ENCODE measurements at places on chromosomes 3 and 15. TPM values are rescaled to one million over a fixed set of nuclear protein-coding genes. Genes with fewer than 3 reads are reported as not detected.

DNA sequence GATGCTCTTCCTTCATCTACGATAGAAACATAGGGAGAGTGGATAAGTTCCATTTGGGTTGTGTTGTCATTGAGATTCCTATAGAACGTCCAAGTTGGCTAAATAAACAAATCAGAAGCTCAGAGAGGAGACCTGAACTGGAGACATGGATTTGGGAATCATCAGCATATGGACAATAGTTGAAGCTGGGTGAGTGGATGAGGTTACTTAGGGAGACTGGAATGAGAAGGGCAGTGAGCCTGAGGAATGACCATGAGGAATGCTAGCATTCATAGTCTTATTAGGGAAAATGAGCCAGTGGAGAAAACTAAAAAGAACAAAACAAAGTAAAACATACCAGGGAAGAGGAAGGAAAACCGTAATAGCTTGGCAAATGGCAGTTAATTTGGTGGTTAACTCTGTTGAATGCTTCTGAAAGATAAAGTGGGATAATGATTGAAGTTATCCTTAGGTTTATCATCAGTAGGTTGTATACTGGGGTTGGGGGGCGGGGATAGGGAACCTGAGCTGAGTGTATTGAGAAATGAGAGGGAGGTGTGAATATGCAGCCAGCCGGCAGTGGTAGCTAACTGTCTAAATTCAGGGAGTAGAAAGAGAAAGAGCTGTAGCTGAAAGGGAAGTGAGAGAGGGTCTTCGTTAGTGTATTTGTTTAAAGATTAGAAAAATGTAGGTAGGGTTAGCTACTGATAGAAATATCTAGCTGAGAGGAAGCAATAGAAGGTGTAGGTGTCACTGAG lies 74.6 kb downstream of the ARHGEF26 start:
- no peak for DNase-seq

DNA sequence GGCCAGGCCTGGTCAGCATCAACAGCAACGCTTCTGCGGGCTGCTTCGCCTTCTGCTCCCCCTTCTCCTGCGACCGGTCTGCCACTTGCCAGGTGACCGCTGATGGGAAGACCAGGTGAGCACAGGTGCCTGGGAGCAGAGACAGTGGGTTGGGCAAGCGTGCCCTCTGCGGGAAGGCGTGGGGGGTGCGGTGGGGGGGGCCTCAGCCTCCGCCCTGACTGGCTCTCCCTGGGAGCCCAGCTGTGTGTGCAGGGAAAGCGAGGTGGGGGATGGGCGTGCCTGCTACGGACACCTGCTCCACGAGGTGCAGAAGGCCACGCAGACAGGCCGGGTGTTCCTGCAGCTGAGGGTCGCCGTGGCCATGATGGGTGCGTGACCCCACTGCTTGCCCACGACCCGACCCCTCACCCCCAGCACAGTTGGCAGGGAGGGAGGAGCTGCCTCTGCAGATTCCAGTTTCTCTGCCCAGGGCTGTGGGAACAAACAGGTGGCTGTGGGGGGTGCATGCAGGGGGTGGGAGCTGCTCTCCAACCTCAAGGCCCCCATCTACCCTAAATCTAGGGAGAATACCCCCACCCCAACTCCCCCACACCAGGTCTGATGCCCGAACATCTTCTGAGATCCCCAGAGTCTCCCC lies 8.8 kb downstream of the STAB1 start:
- DNase-seq = no peak

DNA sequence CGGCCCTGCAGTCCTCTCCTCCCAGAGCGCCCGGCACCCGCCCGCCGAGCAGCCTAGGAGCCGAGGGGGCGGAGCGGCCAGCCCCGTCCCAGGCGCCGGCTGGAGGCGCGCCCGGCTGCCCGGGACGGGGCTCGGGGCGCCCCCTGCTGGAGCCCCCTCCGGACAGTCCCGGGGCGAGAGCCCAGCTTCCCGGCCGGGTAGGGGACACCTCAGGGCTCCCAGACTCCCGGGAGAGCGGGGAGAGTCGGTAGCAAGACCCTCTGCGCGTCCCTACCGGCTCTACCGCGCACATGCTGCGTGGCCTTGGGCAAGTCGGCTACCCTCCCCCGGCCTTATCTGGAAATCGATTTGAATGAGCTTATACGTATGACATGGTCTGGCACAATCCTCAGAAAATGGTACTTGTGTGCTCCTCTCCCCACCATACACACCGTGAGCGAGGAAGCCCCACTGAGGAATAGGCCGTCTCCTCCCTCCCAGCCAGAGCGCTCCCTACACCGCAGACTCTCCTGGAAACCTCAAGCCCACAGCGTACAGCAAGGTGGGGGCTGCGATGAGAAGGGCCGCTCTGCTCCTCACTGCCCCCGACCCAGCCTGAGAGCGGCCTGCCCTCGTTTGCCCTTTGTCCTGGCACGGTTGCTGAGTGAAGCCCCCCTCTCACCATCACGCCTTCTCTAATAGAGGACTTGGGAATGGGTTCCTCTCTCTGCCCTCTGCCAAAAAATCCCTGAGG lies at the start of gene DAPK2:
Gene DAPK2, minus strand, starts transcription at position 65 of the 733 bp plus-strand sequence. CDS start 6,224 bp downstream, outside the sequence.
- DNase-seq = no peak

- DNase-seq = no peak
These were observed 463.0 kb downstream of the EPHA3 start for GRCh38 chr3:89570465-89570864.

CSPG4 gene
- total RNA-seq = 1.5 TPM

- no peak for DNase-seq
These were observed 51.7 kb downstream of the GOLIM4 start for GRCh38 chr3:168044049-168044448.

CD86 gene
- total RNA-seq = 13.8 TPM

LRTM1 gene
- total RNA-seq = 0.47 TPM

DNA sequence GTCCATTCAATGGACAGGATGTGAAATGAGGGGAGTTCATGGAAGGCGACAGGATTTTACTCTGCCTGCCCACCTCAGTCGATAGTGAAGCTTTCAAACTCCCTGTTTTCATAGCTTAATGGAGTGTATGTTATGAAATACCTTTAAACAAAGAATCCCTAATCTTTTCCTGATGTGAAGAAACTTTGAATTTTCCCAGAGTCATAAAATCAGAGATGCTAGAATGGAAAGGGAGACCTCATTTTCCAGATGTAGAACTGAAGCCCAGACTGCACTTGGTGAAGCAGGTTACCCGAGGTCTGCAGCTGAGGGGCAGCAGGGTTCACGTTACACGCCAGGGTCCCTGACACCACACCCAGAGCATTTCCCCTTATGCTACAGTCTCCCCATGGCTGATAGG lies 34.7 kb upstream of the LACTB start:
- no peak for DNase-seq

ATP13A5 gene
- 0.05 TPM for total RNA-seq

GRCh38 chr3:31203960-31204795 lies 309.7 kb upstream of the GADL1 start:
- no peak for DNase-seq

DNA sequence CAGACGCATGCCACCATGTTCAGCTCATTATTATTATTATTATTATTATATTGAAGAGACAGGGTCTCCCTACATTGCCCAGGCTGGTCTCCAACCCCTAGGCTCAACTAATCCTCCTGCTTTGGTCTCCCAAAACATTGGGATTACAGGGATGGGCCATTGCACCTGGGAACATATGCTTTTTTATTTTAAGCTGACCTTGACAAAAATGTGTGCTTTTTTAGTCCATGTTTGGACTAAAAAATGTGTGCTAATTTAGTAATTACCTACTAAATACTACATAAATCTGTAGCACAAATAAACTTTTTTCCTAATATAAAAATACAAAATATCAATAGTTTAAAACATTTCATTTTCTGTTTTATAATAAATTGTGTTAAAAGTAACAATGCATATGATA lies 693.2 kb downstream of the ROBO1 start:
- DNase-seq = no peak

KIAA1143 gene
- 34.6 TPM for total RNA-seq

NR2F2 gene
- total RNA-seq = 2.0 TPM

SOX14 gene
- 0.09 TPM for total RNA-seq

LRRC31 gene
- total RNA-seq = 0.09 TPM

GRCh38 chr3:51710631-51711351 lies 3.9 kb downstream of the GRM2 start:
- no peak for DNase-seq

TIGIT gene
- total RNA-seq = 5.8 TPM

DNA sequence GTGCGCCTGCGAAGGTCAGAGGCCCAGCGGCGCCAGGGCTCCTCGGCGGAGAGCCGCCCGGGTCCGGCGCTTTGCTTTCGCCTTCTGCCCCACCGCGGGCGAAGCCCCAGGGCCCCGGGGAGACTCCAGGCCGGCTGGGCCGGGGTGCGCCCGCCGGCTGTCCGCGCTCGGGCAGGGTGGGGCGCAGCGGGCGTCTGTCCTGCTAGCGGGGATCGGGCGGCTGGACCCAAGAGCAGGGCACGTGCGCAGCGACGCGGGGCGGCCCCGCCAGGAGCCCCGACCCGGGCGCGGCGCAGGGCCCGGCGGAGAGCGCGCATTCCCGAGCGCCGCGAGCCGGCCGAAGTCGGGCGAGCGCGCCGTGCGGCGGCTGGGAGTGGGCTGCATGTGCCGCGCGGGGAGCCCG lies 569 bp upstream of the ALDH1A3 start:
- DNase-seq = no peak

REC114 gene
- 0.09 TPM for total RNA-seq

DNA sequence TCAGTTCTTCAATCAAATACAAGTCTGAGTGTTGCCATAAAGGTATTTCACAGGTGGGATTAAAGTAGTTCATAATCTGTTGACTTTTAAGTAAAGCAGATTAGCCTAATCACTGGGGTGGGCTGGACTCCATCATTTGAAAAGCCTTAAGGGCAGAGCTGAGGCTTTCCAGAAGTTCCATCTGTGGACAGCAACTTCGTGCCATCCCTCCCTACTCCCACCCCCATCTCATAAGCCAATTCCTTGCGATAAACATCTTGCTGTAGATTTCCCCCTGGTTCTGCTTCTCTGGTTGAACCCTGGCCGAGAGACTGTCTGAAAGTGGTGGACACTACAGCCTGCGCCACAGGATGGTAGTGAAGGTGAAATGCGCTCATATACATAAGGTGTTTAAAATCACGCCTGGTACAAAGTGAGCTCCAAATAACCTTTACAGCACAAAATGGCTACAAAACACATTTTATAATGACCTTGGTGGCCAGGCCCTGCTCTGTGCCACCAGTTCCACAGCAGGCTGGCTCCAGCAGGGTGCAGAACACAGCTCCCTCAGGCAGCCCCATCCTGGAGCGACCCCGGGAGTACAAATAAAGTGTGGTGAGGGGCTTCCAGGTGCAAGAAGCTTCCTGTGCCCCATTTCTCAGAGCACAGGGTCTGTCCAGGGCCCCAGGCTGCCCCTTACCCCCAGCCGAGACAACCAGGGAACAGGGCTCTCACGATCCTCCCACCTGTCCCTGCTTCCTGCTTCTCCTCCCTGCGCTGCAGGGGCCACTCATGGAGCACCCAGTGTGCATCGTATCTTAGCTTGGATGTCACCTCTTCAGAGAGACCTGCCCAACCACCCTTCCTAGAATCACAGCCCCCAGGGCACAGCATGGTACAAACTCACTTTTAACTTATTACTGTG lies 25.8 kb upstream of the GATA2 start:
- DNase-seq = no peak
